Activated naive CD8-positive, alpha-beta T cell treated with anti-CD3 and anti-CD28 coated beads, Interleukin-2, amount 50 U/mL, for 16 hours (primary cell): ENCODE measurements at places on chromosomes 11 and 22.

DNA sequence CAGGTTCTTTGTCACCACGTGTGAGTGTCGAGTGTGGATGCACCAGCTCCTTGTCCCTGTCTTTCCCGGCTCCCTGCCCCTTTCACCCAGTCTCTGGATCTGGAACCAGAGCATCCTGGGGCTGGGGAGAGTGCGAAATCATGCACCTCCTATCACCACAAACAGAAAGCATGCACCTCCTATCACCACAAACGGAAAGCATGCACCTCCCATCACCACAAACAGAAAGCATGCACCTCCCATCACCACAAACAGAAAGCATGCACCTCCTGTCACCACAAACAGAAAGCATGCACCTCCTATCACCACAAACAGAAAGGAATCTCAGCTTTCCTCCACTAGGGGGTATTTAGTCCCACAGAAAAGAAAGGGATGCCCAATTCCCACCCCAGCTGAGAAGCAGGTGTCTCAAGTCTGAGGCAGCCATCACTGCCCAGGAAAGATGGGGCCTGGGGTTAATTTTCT is 5.9 kb upstream of the GLB1L3 start:
- DNase-seq, result no peak

GRCh38 chr11:100190395-100190794 is 496.7 kb upstream of the ARHGAP42 start:
- no peak for DNase-seq

DNA sequence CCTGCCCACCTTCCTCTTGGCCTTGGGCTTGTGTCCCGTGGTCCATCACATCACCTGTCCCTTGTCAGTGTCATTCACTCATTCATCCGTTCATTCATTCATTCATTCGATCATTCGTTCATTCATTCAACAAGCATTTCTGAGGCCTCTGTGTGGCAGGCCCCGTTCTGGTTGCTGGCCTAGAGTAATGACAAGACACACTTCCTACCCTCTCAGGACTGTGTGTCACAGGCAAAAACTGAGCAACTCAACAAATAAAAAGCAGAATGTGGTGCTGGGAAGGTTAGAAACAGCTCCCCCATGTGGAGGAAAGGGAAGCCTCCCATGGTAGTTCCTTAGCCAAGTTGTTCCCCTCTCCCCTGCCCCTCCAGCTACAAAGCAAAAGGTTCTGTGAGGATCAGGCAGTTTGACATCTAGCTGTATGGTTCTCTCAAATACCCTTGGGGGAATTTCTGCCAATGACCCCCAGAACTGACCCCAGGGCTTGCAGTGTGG is 1.6 kb upstream of the OMP start:
- DNase-seq, result no peak

GRCh38 chr11:121132211-121132976 is 31.4 kb downstream of the TECTA start:
- DNase-seq, result no peak

- DNase-seq, result no peak
These were observed 43.2 kb downstream of the SLCO2B1 start for GRCh38 chr11:75194147-75194546.
